Stimulated activated CD4-positive, alpha-beta T cell treated with anti-CD3 and anti-CD28 coated beads, Interleukin-15, amount 100 ng/mL, for 24 hours (primary cell): ENCODE measurements at places on chromosomes 13 and 19.
A peak's percentile ranks its signal among the peaks of the same experiment; 100 is the strongest.

- no peak for DNase-seq
These were observed 289.6 kb downstream of the TEX29 start for GRCh38 chr13:111610081-111610480.

DNA sequence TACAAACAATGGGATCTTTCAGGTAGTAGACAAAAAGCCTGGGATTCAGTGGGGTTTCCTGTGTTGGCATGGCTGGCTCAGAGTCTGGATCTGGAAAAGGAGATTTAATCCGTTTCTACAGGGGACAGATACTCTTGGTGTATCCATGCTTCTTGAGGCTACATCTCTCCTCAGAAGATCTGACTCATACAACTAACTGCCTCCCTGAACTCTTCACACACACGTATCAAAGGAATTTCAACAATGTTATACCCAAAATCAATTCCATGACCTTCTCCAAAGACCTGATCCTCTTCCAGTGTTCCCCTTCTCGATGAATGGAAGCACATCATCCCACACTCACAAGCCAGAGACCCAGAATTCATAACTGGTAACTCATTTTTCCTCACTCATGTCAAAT is 435.3 kb upstream of the NBEA start:
- no peak for DNase-seq

DNA sequence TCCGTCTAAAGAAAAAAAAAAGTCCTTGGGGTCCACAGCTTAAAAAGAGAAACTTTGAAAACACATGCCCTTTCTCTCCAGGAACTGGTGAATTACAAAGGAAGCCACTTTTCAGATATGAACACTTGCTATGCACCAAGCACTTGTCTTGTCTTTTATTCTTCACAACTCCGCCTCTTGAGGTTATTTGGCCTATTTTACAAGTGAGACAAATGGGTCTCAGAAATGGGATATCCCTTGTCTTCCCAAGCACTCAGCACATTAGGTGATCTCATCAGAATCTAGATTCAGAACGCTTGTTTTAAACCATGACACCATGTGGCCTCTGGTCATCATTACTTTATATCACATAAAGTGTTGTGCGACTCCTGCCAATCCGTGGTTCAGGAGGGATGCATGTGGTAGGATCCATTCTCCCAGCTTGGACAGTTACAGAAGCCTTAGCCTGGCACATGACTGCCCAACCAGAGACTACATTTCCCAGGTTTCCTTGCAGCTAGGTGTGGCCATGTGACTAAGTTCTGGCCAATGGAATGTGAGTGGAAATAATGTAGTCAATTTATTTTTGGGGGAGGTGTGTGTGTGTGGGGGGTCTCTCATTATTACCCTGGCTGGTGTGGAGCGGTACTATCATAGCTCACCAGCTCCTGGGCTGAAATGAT is 13.9 kb downstream of the TSKS start:
- DNase-seq: no peak

GRCh38 chr13:30864433-30865122 is 41.5 kb upstream of the MEDAG start:
- DNase-seq: no peak

DNA sequence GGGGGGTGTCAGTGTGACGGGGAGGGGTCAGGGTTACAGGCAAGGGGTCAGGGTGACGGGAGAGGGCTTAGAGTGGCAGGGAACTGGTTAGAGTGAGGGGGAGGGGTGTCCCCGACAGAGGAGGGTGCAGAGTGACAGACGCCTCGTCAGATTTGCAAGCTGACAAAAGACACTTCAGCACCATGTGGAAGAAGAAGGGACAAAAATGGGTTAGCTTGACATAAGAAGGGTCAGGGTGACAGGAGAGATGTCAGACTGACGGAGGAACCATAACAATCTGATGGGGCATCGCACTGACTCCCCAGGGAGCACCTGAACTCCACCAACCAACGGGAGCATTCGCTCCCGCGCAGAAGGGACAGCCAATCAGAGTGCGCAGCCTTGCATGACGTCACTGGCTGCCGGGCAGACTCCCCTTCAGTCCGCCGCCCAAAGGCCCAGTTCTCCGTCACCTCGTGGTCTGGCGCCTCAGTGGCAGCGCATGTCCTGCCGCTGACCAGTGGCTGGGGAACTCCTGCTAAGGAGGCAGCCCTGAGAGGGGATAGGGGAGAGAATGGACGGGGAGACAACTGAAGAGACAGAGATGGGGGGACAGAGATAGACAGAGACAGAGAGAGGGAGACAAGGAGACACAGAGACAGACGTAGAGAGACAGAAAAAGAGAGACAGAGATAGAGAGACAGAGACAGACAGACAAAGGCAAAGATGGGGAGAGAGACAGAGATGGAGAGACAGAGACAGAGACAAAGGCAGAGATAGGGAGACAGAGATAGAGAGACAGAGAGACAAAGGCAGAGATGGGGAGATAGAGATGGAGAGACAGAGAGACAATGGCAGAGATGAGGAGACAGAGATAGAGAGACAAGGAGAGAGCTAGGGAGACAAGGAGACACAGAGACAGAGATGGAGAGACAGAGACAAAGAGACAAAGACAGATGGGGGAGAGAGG is 30.2 kb downstream of the C19orf81 start:
- peak; percentile 83 for DNase-seq

DNA sequence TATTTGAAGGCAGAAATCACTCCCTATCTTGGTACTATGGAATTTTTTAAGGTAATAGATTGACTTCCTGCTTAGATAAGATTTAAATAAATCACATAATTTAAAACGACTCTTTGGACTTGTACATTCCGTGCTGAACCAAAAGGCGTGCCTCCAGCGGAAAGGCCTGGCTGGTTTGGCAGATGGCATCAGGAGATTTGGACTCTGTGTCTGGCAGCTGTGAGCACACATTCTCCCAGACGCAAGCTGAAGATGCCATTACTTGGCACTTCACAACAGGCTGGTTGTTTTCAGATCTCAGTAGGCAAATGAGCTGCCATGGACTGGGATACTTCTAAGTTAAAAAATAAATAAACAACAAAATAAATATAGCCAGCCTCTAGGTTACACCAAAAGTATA is 104.5 kb upstream of the SLC15A1 start:
- DNase-seq: no peak

DNA sequence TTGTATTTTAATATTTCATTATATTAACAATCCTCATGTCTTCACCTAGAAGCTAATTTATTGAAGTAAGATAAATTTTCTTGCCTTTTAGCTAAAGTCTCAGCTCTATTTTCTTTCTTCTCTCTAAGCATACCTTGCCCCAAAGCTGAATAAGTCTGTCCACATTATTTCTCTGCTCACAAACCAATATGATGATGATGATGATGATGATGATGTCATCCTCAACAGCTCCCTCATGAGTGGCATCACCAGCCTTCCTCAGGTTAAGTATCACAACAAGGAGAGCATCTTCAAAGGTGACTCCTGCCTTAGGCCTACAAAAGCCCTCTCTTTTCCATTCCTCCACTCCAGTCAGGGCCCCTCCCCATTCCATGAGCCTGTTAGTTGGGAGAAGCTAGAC is 31.9 kb upstream of the ATP12A start:
- DNase-seq: no peak

DNA sequence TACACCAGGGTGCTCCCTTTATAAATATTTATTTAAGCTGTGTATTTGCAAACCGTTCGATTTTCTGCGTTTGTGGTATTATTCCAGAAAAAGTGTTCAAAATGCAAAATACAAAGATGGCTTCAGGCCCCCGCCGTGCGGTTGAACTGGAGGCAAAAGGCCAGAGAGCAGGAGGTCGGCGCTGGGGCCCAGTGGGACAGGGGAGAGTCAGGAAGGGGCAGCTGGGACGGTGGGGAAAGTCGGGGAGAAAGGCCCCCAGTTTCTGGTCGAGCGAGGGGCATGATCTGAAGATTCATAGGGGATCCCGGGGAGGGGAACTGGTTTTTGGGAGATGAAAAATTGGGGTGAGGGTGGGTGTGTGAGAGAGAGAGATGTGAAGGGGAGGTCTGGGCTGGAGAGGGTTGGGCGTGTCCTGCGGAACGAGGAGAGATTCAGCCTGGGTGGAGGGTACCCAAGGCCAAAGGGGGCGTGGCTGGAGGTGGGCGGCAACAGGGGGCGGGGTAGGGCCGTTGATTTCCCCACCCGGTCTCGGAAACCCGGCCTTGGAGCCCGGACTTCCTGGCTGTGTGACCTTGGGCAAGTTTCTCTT is 678 bp downstream of the ISOC2 start:
- peak; percentile 68 for DNase-seq

GRCh38 chr13:50126993-50127725 is 111.9 kb downstream of the KCNRG start:
- peak; percentile 71 for DNase-seq

- no peak for DNase-seq
These were observed 118.0 kb upstream of the ZNF536 start for GRCh38 chr19:30254158-30254557.

DNA sequence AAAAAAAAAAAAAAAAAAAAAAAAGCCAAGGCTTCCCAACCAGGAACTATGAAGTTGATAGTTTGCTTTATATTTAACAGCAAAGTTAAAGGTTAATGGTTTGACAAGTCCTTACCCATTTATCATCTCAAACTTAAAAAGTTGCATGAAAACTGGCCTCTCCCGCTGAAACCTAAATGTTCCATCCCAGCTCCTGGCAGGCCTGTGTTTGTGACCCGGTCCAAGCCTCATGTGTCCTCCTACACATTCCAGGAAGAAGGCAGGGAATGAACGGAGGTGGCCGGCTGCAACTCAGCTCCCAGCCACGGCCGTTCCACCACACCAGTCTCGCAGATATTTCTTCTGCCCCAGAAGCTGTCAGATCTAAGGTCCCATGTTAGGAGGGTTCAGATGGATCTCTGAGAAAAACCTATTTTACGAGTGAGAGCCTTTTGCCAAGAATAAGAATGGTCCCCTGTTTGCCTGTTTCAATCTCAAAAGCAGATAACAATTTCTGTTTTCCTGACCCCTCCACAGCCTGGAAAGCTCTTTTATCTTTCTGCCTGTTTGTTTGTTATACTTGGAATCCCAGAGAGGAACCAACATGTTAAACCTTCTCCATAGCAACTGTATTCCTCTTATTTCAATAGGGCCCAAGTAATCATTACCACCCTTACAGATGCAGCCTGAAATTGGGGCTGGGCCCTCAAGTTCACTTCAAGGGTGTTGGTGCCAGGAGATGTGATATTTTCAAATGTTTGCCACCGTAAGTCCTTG is 56.5 kb downstream of the KCTD12 start:
- no peak for DNase-seq

DNA sequence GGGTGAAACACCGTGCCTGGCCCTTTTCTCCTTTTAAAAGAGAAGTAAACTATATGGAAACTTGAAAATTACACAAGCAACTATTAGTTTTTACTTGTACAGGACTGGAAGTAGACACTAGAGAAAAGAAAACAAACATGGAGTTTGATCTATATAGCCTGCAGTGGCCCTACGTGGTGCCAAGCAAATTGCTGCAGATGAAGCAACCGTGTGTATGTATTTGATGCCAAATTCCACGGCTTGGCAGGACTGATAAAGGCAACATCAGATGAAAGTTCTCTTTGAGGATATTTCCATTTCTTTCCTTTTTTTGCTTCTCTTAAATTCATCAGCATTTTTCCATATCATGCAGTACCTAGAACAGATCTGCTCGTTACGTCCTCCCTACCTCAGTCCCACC is 49.8 kb downstream of the ATP8A2 start:
- DNase-seq: no peak

- DNase-seq: no peak
These were observed 22.6 kb upstream of the PPP5C start for GRCh38 chr19:46324277-46324676.

DNA sequence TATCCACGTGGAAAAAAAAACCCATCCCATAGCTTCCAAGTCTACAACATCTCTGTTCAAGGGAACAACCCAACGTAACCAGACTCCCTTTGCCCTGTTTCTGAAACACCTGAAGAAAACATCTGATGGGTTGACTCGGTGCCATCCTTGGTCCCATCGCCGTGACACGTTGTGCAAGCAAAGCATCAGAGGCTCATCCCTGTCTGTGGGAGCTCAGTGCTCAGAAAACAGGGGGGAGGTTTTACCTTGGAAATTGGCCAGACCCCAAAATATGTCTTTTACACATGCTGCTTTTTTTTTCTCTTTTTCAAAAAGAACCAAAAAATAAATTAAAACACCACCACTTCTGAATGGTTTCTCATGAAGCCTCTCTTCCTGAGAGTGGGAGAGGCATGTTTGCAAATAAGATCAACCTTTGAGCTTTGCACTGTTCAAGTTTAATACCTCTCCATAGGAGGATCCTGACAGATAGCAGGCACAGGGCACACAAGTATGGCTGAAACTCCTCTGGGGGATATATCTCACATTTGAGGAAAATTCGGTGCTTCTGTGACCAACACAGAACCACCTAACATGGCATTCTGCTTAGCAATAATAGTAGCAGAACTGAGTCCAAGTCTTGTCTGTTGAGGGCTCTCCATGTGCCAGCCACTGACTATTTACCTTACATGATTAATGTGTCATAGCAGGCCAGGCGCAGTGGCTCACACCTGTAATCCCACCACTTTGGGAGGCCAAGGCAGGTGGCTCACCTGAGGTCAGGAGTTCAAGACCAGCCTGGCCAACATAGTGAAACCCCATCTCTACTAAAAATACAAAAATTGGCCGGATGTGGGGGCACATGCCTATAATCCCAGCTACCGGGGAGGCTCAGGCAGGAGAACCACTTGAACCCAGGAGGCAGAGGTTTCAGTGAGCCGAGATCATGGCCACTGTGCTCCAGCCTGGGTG is 7.0 kb upstream of the PVR start:
- DNase-seq: no peak

GRCh38 chr13:100559886-100560285 is 28.7 kb downstream of the GGACT start:
- no peak for DNase-seq

GRCh38 chr19:48635263-48635965 is 1.8 kb downstream of the DBP start:
- DNase-seq: peak; percentile 81

- DNase-seq: no peak
These were observed 23.8 kb downstream of the PRKD2 start for GRCh38 chr19:46692918-46693722.

- DNase-seq: no peak
These were observed 3.7 kb upstream of the MKNK2 start for GRCh38 chr19:2054763-2055162.

GRCh38 chr13:102208347-102208746 is 193.5 kb downstream of the FGF14 start:
- DNase-seq: no peak

DNA sequence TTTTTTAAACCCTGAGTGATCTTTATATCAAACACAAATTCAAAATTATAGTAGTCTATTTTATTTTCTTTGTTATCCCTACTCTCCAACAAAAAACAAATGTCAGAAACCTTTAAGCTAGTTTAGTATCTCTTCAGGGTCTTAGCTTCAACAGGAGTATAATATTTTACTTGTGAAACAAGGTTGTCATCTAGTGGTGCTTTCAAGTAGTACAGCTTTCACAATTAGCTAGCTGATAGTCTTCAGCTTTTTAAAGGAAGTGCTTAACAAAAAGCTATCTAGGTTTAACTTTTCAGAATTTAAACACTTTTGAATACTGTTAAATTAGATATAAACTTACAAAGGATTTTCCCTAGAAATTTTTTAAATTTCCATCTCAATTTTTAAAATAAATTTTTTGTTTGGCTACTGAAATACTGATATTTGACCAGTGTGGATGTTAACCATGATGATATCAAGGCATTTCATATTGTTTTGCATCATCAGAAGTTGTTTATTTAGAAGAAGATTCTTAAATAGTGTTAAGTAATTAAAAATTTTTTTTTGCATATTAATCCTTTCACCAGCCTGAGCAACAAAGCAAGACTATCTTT is 34.2 kb downstream of the TDRD3 start:
- DNase-seq: no peak
